ENCODE measurements at places on chromosomes 6 and 20.

- no peak for DNase-seq
Observed at GRCh38 chr20:4483486-4483885, 238.2 kb upstream of the PRND start.

- DNase-seq, result no peak
Observed at GRCh38 chr6:84013354-84013753, 20.2 kb upstream of the MRAP2 start.

DNA sequence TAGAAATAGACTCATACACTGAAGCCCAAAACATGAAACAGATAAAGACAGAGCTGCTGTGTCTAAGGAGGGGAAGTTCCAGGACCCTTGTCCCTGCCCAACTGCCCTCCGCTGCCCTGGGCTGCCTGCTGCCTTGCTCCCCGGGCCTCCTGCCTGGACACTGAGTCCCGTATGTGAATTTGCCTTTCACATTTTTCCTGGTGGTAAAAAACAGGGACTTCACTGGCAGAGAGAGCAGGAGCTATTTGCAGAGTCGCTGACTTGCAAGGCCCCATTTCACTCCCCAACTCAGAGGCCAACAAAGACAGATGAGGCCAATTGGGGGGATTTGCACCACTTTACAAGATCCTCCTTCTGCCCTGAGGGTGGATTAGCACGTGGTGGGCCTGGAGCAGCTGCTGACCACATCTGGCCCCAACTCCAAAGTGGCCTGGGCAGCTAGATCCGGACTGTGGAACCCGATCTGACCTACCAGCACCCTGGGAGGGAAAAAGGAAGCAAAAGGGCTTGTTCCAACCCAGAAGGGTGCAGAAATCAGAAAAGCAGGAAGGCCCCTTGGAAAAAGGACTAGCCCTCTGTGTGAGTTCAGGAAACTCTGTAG is 61.4 kb downstream of the NOL4L start:
- no peak for DNase-seq

DNA sequence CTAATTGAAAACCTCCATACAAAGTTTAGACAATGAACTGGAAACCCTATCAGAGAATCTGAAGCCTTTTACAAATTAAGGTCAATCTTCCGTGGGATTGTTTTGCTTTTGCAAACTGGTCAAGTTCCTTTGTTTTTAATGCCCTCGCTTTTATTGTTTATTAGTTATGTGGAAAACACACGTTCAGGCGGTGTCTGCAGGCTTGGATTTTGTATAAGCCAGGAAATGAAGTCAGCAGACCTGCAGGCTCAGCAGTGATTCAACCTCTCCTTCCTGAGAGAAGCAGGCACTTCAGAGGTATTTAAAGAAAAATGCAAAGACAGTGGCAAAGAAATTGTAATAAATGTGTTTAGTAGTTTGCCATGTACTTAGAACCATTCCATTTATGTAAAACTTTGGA is 103.4 kb upstream of the PDE10A start:
- no peak for DNase-seq

- no peak for DNase-seq
Observed at GRCh38 chr20:15937179-15937578, 636.1 kb downstream of the KIF16B start.

DNA sequence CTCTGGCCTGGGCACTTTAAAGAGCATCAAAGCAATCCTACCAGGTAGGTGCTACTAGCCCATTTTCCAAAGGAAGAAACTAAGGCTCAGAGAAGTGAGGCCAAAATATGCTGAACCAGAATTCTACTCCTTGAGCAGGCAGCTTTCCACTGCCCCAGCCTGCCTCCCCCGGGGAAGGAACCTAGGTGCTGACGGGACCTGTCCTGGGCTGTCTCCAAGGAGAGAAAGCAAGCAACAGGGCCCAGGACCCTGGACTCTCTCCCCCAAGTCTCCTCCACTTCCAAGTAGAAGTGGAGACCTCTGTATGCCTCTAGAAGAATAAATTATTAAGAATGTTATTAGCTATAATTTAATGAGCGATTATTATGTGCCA is 159.5 kb downstream of the MRPL14 start:
- no peak for DNase-seq

DNA sequence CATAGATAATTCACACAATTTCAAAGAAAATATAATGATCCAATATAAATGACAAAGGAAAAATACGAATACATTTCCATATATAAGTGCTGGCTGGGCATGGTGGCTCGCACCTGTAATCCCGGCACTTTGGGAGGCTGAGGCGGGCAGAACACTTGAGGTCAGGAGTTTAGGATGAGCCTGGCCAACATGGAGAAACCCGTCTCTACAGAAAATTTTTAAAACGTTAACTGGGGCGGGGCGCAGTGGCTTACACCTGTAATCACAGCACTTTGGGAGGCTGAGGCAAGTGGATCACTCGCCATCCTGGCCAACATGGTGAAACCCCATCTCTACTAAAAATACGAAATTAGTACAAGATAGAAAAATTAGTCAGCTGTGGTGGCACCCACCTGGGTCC is 14.9 kb upstream of the MAPK13 start:
- DNase-seq, result no peak

DNA sequence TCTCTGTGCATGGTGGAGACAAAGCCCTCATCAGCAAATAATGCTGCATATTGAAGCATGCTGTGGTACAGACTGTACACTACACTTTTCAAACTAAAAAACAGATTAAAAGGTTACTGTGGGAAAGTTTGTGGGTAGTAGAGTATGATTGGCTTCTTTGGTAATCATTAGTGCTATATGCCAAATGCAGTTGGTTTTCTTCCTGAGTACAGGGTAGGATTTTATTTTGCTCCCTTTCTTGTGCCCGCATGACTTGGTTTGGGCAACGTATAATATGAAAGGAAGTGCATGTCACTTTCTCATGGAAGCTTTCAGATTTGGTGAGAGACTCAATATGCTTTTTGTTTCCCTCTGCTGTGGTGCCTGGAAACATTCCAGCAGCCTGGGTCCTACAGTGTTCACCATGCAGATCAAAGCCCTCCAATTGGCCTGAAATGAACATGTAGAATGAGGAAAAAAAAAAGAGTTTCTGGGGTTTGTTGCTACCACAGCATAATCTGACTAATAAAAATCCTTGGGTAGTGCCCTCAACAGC is 270.7 kb upstream of the ADGRB3 start:
- DNase-seq, result no peak

- DNase-seq, result no peak
Observed at GRCh38 chr20:43938932-43939761, 24.5 kb downstream of the TOX2 start.

GRCh38 chr20:44166477-44166876 is 20.5 kb downstream of the JPH2 start:
- no peak for DNase-seq

- no peak for DNase-seq
Observed at GRCh38 chr6:68013780-68014515, 621.1 kb upstream of the ADGRB3 start.

DNA sequence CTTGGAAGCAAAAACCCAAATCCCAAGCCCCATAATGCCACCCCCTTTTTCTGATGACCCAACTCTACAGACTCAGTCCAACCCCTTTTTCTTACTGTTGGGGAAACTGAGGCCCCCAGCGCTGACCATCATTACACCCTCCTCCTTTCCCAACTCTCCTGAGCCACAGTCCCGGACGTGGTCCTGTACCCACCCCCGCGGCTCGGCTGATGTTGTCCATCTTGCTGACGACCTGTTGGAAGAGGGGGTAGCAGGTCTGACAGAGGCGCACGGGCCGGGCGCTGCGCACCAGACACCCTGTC is 533 bp downstream of the OSTM1 start:
- DNase-seq, result no peak

DNA sequence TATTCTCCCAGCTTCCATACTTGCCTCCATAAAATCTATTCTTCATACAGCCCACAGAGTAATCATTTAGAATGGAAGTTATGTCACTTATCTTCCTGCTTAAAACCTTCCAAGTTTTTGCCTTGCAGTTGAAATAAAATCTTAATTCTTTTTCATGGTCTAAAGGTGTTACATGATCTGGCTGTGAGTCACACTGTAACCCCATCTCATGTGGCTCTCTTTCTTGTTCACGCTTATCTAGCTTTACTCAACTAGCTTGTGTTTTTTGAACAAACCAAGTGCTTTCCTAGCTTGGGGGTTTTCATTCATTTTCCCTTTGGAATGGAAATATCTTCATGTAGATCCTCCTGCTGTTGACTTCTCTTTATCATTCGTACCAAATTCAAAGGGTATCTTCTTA is 23.6 kb upstream of the THEMIS start:
- DNase-seq, result no peak

DNA sequence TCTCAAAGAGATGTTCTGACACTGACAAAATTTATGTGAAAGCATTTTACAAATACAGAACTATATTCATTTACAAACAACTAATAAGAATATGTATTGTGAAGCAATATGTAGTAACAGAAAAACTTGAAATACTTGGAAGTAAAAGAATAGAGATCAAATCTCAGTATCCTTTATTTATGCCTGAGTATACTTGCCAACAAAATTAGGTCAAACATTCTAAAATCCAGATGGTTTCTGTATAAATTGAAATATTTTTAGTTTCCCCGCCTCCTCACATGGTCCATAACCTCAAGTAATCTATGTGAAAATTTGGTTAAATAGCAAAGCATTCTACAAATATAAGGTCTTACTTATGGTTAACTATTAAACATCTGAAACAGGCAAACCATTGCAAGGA is 545.4 kb downstream of the EYS start:
- DNase-seq, result no peak

GRCh38 chr6:40803897-40804702 is 216.9 kb upstream of the LRFN2 start:
- DNase-seq, result no peak

DNA sequence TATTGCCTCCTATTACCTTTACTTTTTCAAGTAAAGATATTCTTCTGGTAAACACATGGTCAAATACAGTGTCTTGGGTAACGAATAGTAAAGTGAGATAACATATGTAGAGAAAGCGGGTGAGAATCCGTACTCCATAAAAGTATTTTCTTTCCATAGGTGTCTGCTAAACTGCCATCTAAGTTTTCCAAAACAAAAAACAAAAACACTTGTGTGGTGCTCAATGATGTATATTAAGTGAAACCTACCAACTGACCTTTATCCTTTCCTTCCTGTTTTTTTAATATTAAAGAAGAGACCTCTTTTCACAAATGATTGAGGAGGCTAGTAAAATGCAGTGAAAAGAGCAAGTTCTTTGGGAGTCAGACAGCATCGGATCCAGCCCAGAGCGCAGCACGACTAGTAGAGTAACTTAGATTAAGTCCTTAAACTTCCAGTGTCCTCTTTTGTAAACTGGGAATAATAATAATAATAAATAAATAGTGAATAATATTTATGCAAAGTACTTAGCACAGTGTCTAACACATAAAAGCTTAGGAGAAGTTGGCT is 437 bp upstream of the CDKAL1 start:
- DNase-seq, result no peak

GRCh38 chr20:38844963-38845362 is 39.5 kb downstream of the PPP1R16B start:
- no peak for DNase-seq

DNA sequence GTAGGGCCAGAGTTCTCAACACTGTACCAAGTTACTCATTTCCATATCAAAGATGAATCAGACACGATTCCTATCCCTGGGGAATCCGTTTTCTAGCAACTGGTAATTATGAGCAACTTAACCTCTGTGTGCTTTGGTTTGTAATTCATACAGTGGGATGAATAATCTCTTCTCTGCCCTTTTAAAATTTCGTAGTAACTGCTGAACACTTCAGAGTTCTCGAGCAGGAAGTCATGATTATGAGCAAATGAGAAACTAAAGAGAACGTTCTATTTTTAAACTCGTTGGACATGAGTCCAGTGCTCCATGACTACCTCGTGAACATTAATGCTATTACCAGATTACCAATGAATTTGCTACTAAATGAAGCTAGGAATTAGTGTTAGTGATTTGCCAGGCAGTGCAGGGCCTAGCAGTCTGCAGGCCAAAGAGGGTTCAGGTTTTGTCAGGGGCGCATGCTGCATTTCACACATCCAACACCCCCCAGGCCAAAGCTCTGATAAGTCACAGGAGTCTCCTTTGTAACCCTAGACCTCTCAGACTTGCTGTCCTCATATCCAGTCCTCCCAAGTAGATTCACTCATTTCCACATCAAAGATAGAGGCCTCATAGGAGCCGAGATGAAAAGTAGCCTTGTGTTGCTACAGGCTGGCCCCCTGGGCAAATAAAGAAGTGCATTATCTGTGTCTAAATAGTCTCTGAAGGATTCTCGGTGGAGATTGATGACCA is 45.8 kb upstream of the VSTM2L start:
- no peak for DNase-seq

GRCh38 chr6:92174398-92175073 is 1244.8 kb downstream of the EPHA7 start:
- DNase-seq, result no peak

GRCh38 chr20:60170116-60170515 is 211.9 kb downstream of the CDH26 start:
- no peak for DNase-seq

- no peak for DNase-seq
Observed at GRCh38 chr20:58457083-58457695, 58.0 kb downstream of the APCDD1L start.

DNA sequence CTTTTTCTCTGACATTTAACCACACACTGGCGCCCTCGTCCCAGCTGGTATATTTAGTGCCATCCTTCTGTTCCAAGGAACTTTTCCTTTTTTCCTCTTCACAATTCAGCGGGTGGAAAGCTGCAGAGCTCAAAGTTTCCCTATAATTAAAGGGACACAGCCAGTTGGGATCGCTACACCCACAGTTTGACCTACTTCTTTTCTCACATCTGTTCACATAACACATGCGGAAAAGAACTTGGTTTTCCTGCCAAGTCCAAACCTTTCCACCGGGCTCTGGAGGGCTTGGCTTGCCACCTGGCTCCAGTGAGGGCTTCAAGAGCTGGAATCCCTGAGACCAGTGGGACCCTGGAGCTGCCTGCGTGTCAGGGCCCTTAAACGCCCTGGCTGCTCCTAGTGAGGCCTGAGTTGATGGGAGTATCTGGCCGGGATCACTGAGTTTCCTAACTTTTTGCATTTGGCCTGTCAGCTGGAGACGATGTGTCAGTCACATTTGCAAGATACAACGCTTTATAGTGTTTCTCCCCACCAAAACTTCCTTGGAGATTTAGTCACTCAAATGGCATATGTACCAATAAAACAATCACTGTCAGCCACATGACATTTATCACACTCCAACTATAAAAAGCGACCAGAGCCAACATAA is 176.0 kb downstream of the SASH1 start:
- DNase-seq, result no peak

DNA sequence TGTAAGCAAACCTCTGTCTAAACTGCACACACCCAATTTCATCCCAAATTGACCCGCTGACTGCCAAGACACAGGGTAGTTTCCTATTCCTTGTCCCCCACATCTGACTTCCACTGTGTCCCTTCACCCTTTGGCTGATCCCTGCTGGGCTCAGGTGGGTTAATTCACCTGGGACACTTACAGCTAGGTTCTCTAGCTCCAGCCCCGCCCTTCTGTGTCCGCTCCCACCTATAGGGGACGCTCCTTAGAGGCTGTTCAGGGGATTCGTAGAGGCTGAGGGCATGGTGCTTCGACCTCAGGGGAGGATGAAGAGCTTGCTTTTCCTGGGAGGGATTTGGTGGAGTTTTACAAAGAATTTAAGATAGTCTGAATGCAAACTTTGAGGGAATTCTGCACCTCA is 4.0 kb upstream of the CD93 start:
- DNase-seq, result no peak

- no peak for DNase-seq
Observed at GRCh38 chr6:16689788-16690607, 71.3 kb downstream of the ATXN1 start.

GRCh38 chr20:61875221-61875885 is 190.3 kb downstream of the TAF4 start:
- no peak for DNase-seq

- peak; percentile 51 for DNase-seq
Observed at GRCh38 chr6:168648240-168649125, 207.5 kb downstream of the SMOC2 start.

GRCh38 chr20:52404671-52405070 is 213.1 kb upstream of the ZFP64 start:
- no peak for DNase-seq
